ENCODE measurements at places on chromosomes 4 and X.

DNA sequence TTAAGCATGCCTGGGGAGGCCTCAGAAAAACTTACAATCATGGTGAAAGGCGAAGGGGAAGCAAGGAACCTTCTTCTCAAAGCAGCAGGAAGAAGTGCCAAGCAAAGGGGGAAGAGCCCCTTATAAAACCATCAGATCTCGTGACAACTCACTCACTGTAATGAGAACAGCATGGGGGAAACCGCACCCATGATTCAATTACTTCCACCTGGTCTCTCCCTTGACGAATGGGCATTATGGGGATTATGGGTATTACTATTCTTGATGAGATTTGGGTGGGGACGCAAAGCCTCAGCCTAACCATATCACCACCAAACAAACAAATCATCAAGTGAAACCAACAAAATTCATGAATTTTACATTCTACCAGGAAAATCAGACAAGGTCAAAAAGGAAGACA lies 76.7 kb upstream of the TAB3 start:
- peak; percentile 77 for DNase-seq

DNA sequence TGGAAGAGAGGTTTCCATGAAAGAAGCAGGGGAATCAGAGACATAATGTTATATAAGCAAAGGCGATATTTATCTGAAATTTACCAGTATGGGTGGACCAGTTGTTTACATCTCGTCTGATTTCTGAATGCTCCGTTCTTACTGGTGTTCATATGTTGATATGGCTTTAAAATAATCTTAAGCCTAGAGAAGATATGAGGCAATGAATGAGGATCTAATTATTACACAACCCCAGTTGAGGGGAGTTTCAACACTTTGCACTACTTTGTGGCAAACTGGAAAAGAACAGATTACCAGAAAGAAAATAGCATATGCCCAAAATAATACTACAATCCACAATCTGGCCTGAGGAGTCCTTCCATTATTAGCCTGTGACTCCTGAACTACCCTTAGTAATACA lies 263.3 kb upstream of the MAGEB2 start:
- DNase-seq = no peak

GRCh38 chrX:145716226-145716625 lies 101.4 kb upstream of the SLITRK2 start:
- DNase-seq = no peak

GRCh38 chr4:183760326-183760725 lies 101.2 kb downstream of the TRAPPC11 start:
- no peak for DNase-seq

DNA sequence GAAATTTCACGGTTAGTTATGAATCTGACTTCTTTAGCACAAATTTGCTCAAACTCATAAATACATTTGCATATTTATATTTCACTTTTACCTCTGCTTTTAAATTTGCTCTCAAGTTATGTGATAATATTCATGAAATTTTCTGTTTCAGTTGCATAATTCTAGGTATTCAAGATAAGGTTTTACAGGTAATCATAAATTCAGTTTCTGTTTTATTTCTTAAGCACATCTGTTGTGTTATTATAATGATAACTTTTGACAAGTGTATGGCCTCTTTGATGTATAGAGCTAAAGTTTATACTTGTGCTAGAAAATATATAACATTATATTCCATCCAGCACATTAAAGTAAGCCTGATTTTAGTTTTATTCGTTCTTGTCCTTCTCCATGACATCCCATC lies 308.1 kb downstream of the SLC7A11 start:
- no peak for DNase-seq

GRCh38 chr4:29058531-29058930 lies 1661.6 kb upstream of the PCDH7 start:
- no peak for DNase-seq

GRCh38 chr4:86965019-86965976 lies 30.5 kb downstream of the AFF1 start:
- DNase-seq = no peak

DNA sequence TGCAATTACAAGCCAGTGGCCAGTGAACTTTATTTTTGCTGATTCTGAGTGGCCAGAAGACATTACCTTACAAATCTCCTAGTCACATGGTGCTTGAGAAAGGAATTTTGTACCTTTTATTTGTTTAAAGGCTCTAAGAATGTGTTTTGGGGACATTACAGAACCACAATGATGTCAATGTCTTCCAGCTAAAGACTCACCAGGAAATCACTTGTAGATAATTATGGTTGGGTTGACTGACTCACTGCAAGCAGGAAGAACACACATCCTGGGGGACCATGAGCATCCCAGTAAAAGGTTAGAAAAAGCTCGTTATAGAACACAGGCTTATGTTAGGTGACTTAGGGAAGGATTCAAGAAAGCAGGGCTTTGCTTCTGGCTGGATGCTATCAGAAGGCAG lies 119.4 kb upstream of the FAM9B start:
- no peak for DNase-seq

DNA sequence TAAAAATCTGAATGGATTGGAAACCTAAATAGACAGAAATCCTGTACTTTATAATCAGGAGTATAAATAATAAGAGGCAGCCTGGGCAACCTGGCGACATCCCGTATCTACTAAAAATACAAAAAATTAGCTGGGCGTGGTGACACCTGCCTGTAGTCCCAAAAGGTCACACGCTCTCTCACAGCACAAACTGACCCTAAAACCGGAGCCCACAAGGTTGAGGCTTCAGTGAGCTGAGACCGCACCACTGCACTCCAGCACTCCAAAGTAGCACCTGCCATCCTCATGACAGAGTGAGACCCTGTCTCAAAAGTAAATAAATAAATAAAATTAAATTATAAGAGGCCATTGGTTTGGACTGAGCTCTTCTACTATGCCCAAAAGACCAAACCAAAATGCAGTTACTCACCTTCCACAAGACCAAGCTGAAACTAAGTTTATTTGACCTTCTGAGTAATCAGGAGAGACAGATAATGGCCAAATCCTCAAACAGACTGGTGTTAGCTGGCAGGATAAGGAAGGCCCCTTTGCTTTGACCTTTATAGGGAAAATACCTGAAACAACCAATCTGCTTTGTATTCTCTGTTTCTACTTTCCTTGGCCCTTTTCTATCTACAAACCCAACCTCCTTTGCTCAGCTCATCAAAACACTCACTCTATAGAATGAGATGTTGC lies 3.2 kb upstream of the GRSF1 start:
- DNase-seq = no peak

- no peak for DNase-seq
These were observed 675 bp downstream of the L1CAM start for GRCh38 chrX:153885208-153885787.

GRCh38 chr4:162163892-162164759 lies at the start of gene FSTL5:
Gene FSTL5, minus strand, starts transcription at chr4:162164000. Its CDS starts 52,604 bp downstream, at chr4:162111396.
- peak; percentile 78 for DNase-seq

GRCh38 chr4:168634276-168634802 lies 137.5 kb downstream of the PALLD start:
- DNase-seq = peak; percentile 50

- DNase-seq = peak; percentile 35
These were observed 126.0 kb upstream of the CXorf66 start for GRCh38 chrX:140091125-140091886.

- no peak for DNase-seq
These were observed 23.5 kb downstream of the PDGFC start for GRCh38 chr4:156948133-156948532.

DNA sequence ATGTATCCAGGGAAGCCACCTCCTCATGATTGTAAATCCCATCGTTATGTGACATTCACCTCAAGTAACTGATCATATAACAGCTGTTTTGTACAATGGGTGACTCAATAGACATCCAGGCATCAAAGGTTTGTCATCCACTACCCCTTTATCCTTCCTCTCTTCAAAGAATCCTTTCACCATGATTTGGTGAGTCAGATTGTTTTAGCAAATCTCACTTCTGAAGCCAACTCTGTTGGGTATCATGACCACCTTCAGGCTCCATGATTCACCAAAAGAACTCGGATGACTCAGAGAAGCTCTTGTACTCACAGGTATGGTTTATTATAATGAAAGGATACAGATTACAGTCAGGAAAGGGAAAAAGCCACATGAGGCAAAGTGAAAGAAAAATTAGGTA lies 132.1 kb downstream of the PWWP3B start:
- DNase-seq = no peak

- no peak for DNase-seq
These were observed 146.9 kb downstream of the STIM2 start for GRCh38 chr4:27007507-27007906.

- DNase-seq = no peak
These were observed 41.4 kb upstream of the MAGEA4 start for GRCh38 chrX:151871244-151871643.

- DNase-seq = no peak
These were observed 18.1 kb downstream of the CCSER1 start for GRCh38 chr4:90145319-90145718.

GRCh38 chr4:168509786-168510185 lies 12.9 kb downstream of the PALLD start:
- no peak for DNase-seq

GRCh38 chr4:100049872-100050271 lies 99.8 kb upstream of the H2AZ1 start:
- DNase-seq = no peak

DNA sequence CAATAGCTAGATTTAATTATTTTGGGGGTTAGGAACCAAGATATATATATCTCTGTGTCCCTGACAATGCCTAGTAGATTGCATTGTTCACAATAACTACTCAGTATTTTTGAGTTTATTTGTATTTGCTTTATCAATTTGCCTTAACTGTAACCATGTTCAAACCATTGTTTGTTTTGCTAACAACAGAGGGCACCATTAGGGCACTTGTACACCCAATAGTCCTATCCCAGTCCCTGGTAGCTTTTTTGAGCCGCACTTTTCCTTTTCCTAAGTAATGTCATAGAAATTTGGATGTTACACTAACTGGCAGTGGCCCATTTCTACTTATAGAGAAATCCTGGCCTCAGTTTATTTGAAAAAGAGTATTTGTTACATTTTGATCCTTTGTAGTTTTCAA lies 575 bp upstream of the KLHL5 start:
- no peak for DNase-seq

GRCh38 chrX:110146521-110146920 lies 143.6 kb downstream of the TMEM164 start:
- peak; percentile 73 for DNase-seq

GRCh38 chrX:136941396-136942337 lies 61.1 kb upstream of the RBMX start:
- DNase-seq = no peak

- DNase-seq = no peak
These were observed 430.1 kb downstream of the GABRG1 start for GRCh38 chr4:45693746-45694145.

DNA sequence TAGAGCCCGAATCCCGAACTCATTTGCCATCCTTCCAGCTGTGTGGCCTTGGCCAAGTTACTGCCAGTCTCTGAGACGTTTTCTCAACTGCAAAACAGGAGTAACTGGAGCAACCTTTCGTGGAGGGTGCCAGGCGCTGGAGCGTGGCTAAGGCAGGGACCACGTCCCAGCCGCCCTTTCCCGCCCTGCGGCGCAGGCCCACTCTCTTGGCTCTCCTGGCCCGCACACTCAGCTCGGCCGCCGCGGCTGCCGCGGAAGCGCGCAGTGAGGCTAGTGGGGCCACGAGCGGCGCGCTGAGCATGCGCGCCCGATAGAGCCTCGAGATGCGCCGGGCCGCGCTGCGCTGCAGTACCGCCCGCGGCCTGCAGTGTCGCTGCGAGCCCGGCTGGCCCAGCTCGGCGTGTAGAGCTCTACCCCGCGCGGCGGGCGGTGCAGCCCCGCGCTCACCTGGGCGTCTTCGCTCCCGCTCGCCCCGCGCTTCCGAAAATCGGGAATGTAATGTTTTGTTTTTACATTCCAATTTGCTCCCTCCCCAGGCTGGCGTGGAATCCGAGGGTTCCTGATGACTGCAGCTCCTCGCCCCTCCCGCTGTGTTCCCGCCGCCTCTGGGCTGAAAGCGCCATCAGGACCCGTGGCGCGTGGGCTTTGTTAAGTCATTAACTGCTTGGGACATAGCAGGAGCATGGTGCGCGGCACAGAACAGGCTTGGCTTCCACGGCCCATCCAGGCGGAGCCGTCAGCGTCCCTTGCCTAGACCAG lies 4.0 kb upstream of the ZNF518B start:
- DNase-seq = peak; percentile 72

DNA sequence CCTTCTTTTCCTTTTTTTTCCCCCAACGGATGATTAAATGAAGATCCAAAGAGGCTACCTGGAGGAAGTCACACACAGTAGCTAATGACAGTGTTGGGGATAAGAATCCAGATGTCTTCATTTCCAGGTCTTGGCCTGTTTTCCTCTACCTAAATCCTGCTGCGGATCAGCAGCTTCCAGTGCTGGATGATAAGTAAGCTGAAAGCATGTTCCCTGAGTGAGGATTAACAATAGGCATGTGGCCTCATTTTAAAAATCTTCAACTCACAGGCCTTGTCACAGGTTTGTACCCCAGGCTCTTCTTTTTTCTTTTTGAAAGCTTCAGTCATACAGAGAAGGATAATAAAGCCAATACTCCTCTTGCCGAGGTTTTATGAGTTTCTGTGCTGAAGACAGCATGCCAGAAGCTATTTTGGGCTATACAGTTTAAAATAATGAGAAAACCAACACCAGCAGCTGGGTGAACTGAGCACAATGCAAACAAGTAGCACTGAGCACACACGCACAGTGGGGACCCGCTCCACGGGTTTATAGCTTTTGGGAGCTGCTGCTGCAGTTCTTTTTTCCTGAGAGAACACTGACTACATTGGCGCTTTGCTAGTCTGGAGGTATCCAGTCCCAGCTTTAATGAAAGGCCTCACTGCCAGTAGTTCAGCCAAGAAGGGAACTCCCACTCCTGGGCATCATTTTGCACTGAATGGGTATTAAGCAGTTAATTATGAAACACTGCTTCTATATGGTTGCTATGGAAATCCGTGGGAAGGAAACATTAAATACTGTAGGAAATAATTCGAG lies 184.2 kb upstream of the CTSO start:
- no peak for DNase-seq

- DNase-seq = peak; percentile 9
These were observed 195.2 kb upstream of the EPHA5 start for GRCh38 chr4:65865489-65865888.

- DNase-seq = no peak
These were observed 83.0 kb downstream of the AFF1 start for GRCh38 chr4:87017580-87018342.

Measured in KBM-7 (cell line).